ENCODE measurements at places on chromosomes 3 and 15.

DNA sequence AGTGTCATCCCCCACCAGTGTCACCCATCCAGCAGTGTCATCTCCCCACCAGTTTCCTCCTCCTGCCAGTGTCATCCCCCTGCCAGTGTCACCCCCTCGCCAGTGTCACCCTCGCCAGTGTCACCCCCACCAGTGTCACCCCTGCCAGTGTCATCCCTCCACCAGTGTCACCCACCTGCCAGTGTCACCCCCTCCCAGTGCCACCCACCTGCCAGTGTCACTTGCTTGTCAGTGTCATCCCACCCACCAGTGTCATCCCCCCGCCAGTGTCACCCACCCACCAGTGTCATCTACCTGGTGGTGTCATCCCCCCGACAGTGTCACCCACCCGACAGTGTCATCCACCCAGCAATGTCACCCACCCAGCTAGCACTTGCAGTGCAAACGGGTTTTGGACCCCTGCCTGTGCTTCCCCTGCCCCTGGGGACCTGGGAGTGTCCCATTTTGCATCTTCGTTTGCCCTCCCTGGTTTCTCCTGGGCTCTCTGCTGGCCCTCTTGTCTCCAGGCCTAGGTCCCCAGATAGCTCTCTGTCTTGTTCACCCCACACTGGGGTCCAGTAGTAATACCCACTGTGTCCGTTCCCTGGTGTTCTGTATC, 99.8 kb upstream of the PRR20G start:
- DNase-seq, result no peak

GRCh38 chr3:182947888-182948287, 32.5 kb downstream of the DCUN1D1 start:
- DNase-seq, result no peak

GRCh38 chr3:119611664-119612063, 14.0 kb downstream of the PLA1A start:
- no peak for DNase-seq

DNA sequence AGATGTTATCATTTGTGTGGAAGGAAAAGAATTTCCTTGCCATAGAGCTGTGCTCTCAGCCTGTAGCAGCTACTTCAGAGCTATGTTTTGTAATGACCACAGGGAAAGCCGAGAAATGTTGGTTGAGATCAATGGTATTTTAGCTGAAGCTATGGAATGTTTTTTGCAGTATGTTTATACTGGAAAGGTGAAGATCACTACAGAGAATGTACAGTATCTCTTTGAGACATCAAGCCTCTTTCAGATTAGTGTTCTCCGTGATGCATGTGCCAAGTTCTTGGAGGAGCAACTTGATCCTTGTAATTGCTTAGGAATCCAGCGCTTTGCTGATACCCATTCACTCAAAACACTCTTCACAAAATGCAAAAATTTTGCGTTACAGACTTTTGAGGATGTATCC, 15.1 kb downstream of the KLHL24 start:
- DNase-seq, result no peak

DNA sequence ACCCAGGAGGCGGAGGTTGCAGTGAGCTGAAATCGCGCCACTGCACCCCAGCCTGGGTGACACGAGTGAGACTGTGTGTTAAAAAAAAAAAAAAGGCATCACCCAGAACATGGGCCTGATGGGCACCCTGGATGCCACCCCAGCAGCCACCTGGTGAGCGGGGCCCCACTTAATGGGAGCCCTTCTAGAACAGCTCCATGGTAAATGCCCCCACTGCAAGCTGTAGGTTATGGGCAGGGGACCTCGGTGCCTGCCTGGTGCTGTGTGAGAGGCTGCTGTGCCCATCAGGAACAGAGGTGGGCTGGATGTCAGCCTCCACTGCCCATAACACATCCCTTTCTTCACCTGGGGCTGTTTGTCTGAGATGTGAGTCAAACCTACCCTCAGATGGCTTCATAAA, 156.2 kb upstream of the MEF2A start:
- DNase-seq, result no peak

GRCh38 chr3:113275583-113275928, 64.2 kb downstream of the BOC start:
- no peak for DNase-seq

GRCh38 chr3:191340966-191341365, 10.6 kb upstream of the UTS2B start:
- DNase-seq, result no peak

DNA sequence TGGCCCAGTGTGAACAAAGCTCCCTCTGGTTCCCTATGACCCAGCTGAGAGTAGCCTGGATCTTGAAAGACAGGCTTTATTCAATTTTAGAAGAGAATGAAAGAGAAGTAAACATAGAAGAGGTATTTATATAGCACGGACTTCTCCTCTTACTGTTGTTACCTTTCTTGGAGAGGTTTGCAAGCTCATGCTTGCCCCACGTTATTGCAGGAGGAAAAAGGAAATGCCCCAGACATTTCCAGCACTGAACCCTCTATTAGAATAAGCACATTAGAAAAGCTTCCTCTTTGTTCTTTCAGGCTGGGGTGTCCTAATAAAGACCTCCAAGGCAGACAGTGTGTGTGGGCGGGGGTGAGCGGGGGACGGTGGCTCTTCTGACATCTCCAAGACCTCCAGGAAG, 98.7 kb upstream of the AGBL1 start:
- no peak for DNase-seq

GRCh38 chr3:99859825-99860224, 42.2 kb downstream of the CMSS1 start:
- no peak for DNase-seq

- peak; percentile 93 for DNase-seq
Observed at GRCh38 chr3:154886437-154886836, 193.7 kb upstream of the MME start.

DNA sequence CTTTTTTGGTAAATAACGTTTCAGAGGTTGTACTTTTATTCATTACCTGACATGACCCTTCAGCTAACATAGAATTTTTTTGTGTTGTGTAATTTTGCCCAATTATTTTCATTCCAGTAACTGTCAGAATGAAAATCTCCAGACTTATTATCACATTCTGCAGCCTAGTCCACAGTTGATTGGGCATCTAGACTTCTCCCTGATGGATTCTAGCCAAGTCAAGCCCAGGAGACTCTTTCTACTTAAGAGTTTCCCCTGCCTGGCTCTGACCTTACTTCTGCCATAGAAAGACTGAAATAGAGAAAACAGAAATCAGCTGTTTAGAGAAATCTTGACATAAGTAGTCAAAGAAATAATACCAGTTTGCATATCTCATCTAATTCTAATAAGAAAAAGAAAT, 82.9 kb upstream of the CDAN1 start:
- no peak for DNase-seq

DNA sequence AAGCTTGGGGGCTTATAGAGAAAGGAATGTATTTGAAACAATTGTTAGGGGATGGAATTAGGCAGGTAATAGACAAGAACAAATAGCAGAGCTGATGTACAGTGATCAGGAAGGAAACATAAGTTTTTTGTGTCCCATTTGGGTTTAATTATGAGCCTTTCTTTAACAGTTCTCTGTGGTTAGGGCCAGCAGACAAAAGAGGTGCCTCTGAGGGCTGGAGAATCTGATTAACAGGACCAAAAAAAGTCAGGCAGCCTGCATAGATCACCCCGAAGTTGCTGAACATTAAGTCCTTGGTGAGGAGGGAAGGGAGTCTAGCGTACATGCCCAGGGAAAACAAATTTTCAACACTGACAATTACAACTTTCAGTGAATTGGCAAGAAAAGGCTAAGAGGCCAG, 88.6 kb upstream of the SPRED1 start:
- DNase-seq, result no peak

DNA sequence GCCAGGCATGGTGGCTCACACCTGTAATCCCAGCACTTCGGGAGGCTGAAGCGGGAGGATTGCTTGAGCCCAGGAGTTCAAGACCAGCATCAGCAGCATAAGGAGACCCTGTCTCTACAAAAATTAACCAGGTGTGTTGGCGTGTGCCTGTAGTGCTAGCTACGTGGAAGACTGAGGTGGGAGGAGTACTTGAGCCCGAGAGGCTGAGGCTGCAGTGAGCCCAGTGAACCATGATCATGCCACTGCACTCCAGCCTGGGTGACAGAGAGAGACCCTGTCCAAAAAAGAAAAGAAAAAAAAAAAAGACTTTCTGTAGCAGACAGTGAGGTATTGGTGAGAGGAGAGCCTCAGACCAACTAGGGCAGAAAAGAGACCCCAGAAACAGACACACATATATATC, 263.8 kb downstream of the XXYLT1 start:
- DNase-seq, result no peak

- DNase-seq, result no peak
Observed at GRCh38 chr15:48765022-48765421, 45.8 kb downstream of the CEP152 start.

DNA sequence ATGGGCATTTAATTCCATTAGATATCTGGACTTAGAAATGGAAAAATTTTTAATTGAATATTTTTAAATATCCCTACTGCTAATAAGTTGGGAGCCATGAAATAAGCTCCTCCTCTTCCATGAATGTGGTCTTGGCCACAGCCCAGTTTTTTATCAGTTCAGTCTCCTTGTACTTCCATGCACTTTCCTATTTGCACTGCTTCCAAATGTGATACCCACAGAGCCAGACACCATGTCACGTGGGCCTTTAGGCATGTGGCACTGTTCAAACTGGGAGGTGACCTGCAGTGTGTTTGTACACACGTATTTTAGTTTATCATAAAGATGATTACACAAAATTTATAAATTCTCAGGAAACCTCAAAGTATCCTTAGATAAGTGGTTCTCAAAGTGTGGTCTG, 80.1 kb upstream of the DGKG start:
- DNase-seq, result peak; percentile 37

DNA sequence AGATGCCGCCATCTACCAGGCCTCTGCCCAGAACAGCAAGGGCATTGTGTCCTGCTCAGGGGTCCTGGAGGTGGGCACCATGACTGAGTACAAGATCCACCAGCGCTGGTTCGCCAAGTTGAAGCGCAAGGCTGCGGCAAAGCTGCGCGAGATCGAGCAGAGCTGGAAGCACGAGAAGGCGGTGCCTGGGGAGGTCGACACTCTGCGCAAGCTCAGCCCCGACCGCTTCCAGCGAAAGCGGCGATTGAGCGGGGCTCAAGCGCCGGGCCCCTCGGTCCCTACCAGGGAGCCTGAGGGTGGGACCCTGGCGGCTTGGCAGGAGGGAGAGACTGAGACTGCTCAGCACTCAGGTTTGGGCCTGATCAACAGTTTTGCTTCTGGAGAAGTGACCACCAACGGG, 22.6 kb downstream of the ALPK3 start:
- no peak for DNase-seq

DNA sequence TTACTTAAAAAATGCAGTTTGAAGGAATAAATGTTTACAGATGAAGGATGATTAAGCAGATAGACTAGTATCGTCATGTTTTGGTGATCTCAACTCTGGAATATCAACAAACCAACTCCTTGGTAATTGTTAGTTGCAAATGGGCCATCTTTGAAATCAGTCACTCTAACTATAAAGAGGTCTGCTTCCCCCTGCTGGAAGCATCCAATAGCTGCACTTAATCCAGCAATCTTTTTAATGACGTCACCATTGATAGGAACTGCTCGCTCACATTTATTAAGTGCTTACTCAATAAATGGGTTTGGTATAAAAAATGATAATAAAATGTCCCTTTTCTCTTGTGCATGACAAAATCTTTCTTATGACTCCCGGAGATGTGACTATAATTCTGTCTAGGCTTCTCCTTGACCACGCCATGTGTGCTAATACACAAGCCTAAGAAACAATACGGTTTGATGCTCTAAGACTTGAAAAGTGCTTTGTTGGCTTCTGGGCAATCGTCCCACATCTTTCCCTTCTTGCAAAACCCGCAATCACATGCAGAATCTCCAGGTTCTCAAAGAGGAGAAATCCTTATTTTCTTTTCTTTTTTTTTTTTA, 227.6 kb upstream of the POU1F1 start:
- DNase-seq, result peak; percentile 59

DNA sequence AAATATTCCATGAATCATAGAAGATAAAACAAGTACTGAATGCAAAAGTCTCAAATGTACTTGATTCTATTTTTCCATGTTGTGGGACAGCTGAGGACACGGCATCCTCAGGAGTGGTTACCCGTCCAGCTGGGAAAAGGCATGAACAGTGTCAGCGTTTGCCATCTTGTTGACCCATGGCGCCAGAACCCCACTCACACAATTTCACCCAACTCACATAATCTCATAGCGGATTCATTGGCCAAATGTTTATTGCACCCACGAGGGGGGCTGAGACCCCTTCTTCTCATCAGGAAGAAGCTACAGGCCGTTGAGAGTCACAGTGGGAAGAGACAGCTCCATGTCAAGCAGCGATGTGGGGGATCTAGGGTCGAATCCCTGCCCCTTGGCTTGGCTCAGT, 72.9 kb downstream of the OCA2 start:
- no peak for DNase-seq
